A549 treated with GW870086 at 1 μM for 4 hours (cell line): ENCODE measurements at places on chromosomes 16 and 17. TPM values are rescaled to one million over a fixed set of nuclear protein-coding genes. Genes with fewer than 3 reads are reported as not detected.

The CFAP119 gene
- 5.6 to 9.2 TPM (median 7.7 TPM) in 5 replicates for total RNA-seq

The SCNN1G gene
- 0.24 to 0.45 TPM (median 0.37 TPM) in 5 replicates for total RNA-seq

The KRTAP4-9 gene
- total RNA-seq = not detected in 5 replicates

The MSLN gene
- 2.1 to 4.3 TPM (median 3.2 TPM) in 5 replicates for total RNA-seq

The ULK2 gene
- total RNA-seq = 9.9 to 16.1 TPM (median 13.5 TPM) in 5 replicates
